IMR-90 (cell line): ENCODE measurements at places on chromosomes 11 and 22.
A peak's percentile ranks its signal among the peaks of the same experiment; 100 is the strongest.

- DNase-seq: no peak
These were observed 42.1 kb upstream of the GNB1L start for GRCh38 chr22:19896665-19897355.

DNA sequence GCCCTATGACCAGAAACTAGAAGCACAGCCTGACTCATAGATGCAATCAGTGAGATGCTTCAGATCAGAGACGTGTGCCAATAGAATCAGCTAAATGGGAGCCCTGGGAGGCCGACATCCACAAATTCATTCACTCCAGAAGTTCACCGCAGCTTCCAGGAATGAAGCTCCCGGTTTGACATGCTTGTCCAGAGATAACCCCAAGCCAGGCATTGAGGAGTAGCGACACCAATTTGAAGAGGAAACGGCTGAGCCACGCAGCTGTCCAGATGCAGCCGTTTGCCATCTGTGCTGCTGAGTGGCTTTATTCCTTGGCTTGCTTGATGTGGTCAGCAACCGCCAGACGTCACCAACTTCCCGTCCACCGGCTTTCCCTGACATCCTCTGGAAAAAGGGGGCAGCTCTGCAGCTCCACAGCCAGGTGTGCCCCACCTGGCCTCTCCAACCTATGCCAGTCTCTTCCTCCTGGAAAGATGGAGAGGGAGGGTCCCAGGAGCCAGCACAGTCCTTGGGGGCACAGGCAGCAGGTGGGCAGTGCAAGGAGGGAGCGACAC, 123.9 kb upstream of the OPCML start:
- no peak for DNase-seq

GRCh38 chr11:64036087-64037026, 626 bp downstream of the FLRT1 start:
- peak; percentile 35 for DNase-seq

DNA sequence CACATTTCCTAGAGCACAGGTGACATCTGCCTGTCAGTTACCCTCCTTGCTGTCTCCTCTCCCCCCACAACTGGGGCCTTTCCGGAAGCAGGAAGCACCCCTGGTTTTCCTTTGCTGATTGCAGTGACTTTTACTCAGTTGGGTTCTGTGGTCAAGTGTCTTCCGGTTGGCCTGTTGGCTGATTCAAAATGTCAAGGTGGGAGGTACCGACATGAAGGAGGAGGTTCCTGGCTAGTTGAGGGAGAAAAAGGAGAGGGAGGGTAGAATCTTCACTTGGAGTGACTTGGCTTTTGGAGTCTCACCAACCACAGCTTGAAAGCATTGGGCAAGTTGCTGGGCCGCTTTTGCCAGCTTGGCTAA, 9.3 kb upstream of the ADAMTS15 start:
- no peak for DNase-seq

GRCh38 chr11:79276736-79277325, 164.0 kb downstream of the TENM4 start:
- DNase-seq: no peak

DNA sequence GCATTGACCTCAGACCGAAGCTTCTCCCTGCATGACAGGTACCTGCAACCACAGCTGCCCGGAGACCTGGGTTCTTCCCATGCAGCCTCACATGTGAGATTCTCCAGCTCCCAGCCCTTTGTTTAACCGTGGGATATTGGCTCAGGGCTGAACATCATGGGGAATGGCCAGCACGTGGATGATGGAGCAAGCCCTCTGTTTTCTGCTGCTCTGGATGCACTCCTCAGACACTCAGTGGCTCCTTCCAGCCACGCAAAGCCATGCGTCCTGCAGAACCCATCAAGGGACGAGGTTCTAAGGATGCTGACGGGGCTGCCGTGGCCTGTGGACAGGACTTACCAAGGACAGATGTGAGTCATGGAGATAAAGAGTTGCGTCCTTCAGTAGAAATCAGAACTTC, 639.1 kb downstream of the BRD1 start:
- no peak for DNase-seq

- DNase-seq: no peak
These were observed 61.7 kb downstream of the DDI1 start for GRCh38 chr11:104098132-104098531.

DNA sequence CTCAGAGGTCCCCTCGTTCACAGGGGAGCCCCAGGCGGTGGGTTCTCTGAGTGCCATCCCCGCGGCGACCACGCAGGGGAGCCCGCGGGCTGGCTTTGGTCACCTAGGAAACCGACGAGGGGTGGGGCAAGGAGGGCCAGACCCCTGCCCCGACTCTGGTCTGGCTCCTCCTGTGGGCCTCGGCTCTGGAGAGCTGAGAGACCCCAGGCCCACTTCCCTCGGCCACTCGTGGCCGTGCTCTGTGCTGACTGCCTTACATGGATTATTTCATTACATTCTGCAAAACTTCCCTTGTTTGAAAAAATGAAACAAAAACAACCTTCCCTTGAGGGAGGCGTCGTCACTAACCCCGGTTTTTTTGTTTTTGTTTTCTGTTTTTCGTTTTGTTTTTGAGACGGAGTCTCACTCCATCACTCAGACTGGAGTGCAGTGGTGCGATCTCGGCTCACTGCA, 15.1 kb upstream of the CYTH4 start:
- DNase-seq: no peak

GRCh38 chr11:1104411-1105182, 29.9 kb downstream of the MUC2 start:
- no peak for DNase-seq

- DNase-seq: no peak
These were observed 9.8 kb upstream of the CECR2 start for GRCh38 chr22:17359501-17359900.

GRCh38 chr11:43327987-43328386, 16.2 kb downstream of the API5 start:
- DNase-seq: peak; percentile 99

DNA sequence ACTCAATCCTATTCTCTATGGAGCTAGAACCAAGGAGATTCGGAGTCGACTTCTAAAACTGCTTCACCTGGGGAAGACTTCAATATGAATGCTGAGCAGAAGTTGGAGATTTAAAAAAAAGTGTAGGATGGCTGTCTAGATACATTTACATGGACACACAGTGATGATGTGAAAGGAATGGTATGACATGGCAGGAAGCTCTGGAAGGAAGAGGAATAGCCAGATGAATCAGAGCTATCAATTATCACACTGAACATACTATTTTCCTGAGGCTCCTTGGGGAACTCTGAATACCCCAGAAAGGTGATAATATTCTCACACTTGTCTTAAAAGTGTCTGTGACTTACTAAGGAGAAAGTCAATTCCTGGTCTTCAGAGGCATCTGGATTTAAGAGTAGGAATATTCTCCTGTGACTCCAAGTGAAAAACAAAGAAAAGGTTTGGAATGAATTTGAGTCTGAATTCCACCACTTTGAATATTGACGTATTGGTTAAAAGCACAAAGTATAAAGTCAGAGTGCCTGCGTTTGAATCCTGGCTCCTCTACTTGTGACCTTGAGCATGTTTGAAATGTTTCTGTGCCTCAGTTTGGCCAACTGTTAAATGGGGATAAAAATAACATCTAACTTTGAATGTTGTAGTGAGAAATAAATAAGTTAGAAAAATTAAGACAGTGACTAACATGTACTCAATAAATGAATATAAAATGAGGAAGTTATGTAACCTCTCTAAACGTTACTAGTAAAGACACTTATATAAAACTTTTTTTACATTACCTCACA, 1.3 kb downstream of the OR52D1 start:
- DNase-seq: peak; percentile 11

GRCh38 chr22:30810105-30810504, 115.4 kb downstream of the OSBP2 start:
- DNase-seq: no peak
